ENCODE measurements at places on chromosomes 3 and 15. TPM values are rescaled to one million over a fixed set of nuclear protein-coding genes. Genes with fewer than 3 reads are reported as not detected.

IGSF11 gene
- not detected for total RNA-seq

DNA sequence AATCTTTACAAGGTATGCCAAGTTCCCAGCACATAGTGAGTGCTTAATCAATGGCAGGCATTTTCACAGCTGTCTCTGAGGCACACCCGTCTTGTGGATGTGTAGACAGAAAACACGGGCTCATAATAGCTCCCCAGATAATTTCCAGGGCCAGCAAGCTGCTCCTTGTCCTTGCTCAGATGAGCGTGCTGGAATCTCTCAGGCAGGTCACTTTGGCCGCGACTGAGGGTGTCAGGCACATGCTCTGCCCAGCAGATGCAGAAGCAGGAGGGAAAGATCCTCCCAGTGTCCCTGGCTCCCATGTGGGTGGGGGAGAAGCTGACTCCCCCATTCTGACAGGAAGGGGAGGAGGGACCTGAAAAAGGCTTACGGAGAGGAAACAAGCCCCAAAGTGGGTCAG lies 35.6 kb upstream of the SLC6A1 start:
- no peak for DNase-seq

MST1R gene
- 2.5 TPM for total RNA-seq

SLC6A20 gene
- total RNA-seq: 0.05 TPM

- DNase-seq: no peak
These were observed 17.5 kb downstream of the PLA2G4F start for GRCh38 chr15:42138968-42139386.

DNA sequence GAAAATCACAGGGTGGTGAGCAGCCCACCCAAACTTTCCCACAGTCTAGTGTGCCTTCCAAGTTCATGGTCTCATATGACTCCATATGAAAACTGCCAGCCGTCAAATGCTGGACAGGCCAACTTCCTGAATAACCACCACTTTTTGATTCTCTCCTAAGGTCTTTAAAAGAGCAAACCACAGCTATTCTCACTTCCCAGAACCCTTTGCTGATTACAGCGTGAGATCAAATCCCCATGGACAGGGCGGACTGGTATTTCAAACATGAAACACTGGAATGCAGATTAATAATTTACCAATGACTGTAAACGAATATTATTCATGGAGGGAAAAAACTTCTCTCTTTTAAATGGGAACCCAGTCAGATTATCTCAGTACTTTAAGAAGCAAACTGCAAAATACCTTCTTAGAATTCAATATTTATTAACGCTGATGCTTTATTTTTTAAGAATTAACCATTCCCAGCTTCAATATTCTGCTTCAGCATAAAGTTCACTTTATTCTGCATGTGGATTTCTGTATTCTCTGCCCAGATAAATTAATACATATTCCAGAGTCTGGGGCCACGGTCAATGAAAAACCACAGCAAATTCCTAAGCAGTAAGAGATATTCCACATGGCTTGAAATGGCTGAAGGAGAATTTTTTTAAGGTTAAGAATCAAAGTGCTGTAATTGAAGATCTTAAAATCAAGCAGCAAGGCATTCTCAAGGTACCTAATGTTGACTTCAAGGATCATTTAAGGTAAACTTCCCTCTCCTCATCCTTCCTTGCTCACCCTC lies 42.9 kb downstream of the MYO1E start:
- DNase-seq: no peak

HCLS1 gene
- 305 TPM for total RNA-seq

CLDN18 gene
- total RNA-seq: not detected

DNA sequence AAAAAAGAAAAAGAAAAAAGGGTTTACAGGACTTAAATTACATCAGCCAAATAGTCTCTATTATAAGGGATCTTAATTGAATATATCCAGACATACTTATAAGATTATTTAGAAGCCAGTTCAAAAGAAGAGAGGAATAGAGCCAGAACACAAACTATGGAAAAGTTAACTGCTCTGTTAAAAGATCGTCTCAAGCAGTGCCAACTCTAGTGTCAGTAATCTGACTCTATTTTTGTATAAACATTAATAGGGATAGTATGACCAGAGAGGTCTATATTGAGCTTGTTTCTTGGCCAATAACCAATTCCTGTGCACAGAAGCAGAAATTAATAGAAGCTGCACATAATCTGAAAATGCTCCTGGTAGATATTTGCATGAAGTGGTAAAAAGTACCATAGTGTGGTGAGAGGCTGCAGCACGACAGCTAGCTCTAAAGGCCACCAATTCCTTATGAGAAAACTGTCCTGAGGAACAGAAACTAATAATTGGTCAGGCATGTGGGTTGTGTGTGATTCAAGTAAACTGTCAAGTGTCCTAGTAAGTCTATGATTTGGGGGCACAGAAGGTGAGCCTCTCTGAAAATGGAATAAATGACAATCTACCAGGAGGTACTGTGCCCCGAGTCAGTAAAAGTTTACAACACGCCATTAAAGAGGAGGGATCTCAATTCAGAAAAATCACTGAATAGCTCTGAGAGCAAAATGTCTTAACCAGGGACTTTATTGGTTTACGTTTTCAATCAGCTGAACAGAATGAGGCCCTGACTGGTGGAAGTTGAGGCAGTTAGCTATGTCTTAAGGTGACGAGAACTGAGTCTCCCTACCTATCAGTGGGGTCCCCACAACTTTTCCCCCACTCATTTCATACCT lies 51.5 kb upstream of the NANOGP8 start:
- DNase-seq: no peak

DNA sequence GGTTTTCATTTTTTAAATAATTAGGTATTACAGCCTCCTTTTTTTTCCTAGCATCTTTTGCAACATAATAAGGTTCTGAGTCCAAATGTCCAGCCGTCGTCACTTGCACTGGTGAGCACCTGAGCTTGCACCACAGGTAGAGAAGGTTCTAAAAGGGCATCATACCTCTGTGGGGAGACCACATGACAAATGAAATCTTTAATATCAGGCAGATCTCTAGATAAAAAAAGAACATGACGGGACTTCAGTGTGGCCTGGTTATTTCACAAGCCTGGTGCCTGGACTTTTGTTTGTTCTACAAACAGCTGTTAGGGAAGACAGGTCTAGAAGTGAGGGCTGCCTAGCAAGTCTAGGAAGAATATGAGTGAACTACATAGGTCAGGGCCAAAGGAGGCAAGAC lies 3.6 kb downstream of the ZBED2 start:
- no peak for DNase-seq

- DNase-seq: no peak
These were observed 39.6 kb downstream of the KBTBD12 start for GRCh38 chr3:127954640-127955039.

DNA sequence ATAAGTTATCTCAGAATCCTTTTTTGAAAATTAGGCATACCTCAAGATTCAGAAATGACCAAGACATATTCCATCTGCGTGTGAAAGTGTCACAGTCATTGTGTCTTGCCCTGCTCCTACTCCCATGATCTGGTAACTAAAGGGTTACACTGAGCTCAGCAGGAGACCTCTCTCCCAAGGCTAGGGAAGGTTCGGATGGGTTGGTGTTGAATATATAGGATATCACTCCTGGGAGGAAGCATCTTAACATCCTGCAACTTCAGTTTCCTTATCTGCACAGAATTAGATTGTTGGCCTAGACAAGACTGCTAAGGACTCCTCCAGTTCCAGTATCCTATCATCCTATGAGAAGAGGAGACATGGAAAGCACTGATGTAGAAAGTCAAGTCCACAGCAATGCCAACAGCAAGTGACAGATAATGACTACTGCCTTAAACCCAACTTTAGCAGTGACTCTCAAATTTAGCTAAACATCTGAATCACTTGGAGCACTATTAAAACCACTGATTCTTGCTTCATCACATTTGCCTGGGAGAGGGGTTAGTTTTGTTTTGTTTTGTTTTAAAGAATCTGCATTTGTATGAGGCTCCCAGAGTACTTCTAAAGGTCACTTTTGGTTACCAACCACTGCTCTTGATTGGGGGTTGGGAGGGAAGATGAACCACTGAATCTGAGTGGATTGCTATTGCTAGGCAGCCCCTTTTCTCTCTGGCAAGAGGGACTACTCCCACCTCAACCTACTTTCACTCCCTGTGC lies 9.7 kb downstream of the ADAMTS9 start:
- no peak for DNase-seq

- DNase-seq: no peak
These were observed 45.8 kb upstream of the FSIP1 start for GRCh38 chr15:39828374-39828931.

Data from activated CD8-positive, alpha-beta memory T cell treated with anti-CD3 and anti-CD28 coated beads, Interleukin-2, amount 10 ng/mL, durations not matched to agents 7 days and 5 days (primary cell).